Mucosa of gallbladder (tissue), 1 donor: ENCODE measurements at places on chromosomes 7 and 10. TPM values are rescaled to one million over a fixed set of nuclear protein-coding genes. Genes with fewer than 3 reads are reported as not detected.
A peak's percentile ranks its signal among the peaks of the same experiment; 100 is the strongest.

DNA sequence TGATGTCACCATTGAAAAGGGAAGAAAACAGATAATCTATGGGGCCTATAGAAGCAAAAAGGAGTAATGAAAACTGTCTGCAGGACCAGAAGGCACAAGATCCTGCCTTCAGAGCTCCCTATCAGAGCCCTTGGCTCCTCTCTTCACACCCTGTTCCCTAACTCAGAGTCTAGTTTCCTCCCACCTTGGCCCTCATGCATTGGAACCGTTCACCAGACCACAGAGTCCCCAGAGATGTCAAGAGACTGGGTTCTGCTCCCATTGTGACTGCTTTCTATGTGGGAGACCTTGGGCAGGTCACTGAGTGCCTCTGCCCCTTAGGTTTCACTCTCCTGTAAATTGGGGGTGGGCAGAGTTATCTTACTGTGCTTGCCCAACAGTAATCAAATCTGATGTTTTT, 80.1 kb upstream of the RPA3 start:
- no peak for DNase-seq

ELFN1 gene
- total RNA-seq: 1.4 TPM

DNA sequence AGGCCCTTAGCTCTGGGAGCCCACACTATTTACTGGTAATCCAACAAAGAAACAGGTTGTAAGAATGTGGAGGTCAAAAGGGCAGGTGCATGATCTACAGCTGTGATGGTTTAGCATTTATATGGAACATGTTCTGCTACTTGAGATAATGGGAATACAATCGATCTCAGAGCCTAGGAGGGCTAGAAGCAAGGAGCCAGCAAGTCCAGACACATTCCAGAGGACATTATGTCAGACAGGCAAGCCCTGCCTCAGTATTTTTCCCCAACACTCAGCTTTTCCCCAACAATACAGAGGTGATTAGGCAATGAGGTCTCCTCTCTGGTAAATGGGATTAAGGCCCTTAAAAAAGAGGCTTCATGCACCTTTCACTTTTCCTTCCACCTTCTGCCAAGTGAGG, 21.4 kb upstream of the GNAT3 start:
- peak; percentile 63 for DNase-seq

- DNase-seq: no peak
Observed at GRCh38 chr10:129760003-129760315, 204.1 kb downstream of the EBF3 start.

GRM8 gene
- total RNA-seq: 8.0 TPM

SIRT1 gene
- total RNA-seq: 19.5 TPM

DRGX gene
- not detected for total RNA-seq

DNA sequence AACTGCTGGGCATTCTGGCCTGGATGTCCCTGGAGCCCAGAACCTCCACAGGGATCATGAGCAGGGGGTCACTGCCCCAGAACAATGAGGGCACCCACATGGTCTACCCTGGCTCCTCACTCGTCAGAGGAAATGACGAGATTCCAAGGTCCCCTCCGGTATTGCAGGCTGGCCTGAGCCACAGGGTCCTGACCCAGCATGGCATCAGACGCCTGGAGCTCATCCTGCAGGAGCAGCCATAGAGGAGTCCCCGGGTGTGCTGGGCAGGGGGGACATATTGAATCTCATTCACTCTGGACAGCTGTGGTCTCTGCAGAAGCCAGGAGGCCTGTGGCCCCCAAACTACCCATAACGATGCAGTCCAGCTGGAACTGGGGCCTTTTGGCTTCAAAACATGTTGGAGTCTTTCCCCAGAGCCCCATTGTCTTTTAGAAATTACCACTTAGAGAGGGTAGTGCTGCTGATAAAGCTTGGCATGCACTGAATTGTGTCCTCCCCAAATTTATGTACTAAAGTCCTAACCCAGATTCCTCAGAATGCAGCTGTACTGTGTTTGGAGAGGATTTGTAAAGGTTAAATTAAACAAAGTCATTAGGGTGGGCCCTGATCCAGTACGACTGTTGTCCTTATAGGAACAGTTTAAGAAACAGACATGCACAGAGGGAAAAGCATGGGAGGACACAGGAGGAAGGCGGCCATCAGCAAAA, 27.7 kb downstream of the ANXA8 start:
- DNase-seq: no peak

GRCh38 chr10:124305131-124305530, 113.6 kb downstream of the OAT start:
- DNase-seq: no peak

GRCh38 chr10:10367264-10367663, 650.4 kb upstream of the CELF2 start:
- no peak for DNase-seq

FEZF1 gene
- 0.09 TPM for total RNA-seq

DNA sequence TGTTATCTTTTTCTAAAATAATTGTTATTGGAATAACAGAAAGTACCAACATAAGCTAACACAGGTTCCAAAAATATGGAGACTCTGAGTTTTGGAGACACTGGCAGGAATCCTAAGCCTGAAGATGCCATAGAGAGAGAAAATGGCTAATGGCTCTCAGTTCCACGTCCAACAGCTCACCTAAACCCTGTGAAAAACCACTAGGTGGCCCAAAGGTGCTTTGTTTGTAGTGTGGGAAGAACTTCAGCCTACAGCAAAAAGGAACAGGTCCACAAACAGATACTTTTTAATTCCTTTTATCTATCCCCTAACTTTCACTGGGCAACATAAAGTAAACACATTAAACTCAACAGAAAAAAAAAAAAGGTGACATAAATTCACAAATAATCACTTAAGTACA, 272.3 kb downstream of the SEMA3D start:
- DNase-seq: no peak

DNA sequence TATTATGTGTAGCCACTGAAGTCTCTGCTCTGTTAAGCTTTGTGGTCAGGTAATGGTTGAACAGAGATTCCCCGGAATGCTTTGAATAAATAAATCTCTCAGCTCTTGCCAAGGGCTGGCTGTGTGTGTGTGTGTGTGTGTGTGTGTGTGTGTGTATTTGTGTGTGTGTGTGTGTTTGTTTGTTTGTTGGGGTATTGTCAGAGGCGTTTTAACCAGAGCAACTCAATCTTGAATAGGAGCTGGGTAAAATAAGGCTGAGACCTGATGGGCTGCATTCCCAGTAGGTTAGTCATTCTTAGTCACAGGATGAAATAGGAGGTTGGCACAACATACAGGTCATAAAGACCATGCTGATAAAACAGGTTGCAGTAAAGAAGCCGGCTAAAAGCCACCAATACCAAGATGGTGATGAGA, 256.2 kb upstream of the CACNA2D1 start:
- DNase-seq: peak; percentile 74

DNA sequence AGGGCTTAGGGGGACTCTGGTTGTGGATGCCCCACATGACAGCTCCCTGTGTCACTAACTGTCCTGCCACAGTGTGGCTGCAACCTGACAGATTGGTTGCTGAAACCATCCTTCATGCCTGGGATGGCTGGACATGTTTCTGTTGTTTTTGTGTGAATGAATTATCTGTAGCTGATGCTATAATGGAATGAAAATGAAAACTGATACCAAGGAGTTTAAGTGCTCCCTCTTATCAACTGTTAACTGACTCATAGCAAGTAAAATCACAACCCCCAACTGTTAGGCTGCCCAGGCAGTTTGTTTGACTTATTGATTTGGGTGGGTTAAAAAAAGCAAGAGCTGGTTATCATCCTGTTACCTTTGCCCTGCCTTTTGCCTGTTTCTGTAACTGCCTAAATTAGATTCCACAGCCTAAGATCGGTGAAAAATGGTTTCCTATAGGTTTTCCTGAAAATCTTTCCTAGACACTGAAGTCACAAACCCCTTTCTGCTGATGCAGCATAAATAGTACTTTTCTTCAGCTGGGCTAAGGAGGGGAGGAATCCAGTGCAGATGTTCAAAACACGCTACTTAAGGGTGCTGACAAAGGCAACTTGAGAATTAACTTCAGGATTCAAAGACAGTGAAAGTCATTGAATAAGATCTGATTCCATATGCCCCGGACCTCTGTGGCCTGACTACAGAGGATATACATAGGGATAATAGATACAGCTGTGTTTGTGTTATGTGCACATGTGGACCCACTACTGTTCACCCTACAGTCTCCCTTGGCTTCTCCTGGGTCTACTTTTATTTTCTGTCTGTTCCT, 5.7 kb downstream of the FRAT2 start:
- DNase-seq: peak; percentile 52

TPK1 gene
- 4.7 TPM for total RNA-seq

DNA sequence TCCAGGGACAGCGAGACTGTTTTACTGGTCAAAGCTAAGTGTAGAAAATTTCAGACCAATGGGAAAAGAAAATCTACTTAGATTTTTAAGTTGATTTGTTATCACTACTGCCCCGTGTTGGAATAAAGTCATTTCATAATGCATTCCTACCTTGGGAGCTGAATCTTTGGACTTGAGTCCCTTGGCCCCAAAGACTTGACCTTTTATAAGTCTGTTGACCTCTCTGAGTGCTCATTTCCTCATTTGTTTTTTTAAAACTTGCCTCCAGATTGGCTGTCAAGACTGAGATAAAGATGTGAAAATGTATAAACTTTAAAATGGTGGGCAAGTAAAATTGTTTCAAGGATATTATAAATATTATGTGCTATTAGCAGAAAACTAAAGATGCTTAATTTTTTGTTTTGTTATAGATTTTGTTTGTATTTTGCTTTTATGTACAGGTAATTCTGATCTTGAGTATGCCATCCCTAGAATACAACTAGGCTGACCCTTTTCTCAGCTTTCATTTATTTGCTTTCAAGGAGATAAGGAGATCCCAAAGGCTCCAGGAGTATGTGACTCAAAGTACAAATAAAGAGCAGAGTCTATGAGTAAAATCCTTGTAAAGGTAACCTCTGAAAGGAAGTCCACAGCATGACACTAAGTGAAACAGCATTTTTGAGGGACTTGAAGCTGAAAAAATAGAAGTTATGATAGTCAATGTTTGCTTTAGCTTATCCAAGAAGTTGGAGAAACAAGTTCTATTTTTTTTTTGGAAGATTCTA, 54.6 kb downstream of the TMEM26 start:
- no peak for DNase-seq

GARIN1A gene
- total RNA-seq: 2.6 TPM

DNA sequence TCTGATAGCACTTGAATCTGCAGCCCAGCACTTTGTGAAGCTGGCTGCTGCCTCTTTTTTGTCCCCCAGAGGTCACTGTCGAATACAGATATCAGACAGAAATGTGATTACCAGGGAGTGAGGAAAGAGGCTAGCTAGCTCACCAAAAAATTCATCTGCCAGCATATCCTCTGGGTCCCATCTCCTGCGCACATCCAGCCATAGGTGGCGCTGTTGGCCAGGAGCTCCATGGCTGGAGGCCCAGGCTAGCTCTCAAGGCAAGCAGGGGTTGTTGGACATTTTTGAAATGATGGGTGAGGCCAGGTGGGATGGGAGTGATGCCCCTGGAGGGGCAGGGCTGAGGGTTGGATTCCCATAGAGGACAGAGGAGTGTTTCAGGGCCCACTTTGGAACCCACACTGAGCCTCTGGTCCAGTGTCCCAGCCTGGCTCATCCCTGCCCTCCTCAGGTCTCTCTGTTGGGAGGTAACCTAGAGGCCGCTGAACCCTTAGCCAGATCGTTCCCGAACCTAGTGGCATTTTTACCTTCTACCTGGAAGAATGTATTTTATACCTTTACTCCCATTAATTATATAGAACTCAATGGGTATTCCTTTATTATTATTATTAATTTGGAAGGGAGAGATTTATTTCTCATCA, 14.8 kb downstream of the DPCD start:
- DNase-seq: peak; percentile 47

DNA sequence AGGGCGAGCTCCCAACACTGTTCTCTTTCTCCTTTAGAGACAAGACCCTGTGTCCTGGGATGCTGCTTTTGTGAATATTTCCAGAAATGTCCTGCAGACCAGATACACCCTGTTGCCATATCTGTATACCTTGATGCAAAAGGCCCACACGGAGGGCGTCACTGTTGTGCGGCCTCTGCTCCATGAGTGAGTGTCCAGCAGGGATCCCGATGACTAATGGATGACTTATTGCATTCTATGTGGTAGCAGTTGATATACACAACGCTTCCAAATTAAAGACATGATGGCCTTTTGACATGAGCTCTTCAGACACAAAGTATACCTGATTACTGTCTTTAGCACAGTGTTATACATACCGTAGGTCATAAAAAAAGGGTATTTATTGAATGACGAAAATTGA, 45.0 kb upstream of the MGAM2 start:
- DNase-seq: no peak

DNA sequence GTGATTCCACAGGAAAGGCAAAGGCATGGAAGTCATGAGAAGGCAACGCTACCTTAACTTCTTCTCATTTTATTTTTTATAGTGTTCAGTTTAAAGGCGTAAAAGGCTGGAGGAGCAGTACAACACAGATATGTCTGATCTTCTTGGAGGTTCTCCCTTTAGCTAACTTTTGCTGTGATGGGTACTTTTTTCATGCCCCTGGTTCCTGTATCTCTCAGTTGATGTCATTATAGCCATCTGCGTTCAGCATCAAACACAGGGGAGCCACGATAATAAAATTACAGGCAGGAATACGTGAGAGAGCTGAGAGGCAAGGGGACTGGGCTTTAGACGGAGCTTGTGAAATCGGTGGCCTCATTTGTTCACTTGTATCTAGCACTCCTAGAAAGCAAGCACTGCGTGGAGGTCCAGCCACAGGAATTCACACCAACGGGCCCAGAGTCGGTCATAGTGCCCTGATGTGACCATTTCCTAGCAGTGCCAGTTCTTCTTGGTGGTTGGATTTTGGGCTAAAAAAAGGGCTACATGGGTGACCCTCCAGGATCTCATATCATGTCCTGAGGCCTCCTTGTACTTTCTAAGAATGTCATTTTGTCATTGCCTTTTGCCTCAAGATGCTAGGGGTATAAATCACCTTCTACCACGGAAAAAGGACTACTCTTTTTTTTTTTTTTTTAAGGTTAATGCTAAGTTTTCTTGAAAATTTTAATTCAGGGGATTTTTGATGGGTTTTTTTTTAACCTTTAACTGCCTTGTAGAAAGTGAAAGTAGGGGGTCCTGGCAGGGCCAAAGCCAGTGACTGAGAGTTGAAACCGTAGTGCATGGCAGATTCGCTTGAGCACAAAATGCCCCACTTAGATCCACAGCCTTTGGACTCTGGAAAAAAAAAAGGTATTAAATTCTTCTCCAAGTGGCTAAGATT, 191.5 kb downstream of the CELF2 start:
- DNase-seq: no peak

GRCh38 chr10:74642901-74643595, 183.4 kb upstream of the KAT6B start:
- DNase-seq: no peak

- no peak for DNase-seq
Observed at GRCh38 chr10:6347391-6347951, 144.7 kb downstream of the PFKFB3 start.

DNA sequence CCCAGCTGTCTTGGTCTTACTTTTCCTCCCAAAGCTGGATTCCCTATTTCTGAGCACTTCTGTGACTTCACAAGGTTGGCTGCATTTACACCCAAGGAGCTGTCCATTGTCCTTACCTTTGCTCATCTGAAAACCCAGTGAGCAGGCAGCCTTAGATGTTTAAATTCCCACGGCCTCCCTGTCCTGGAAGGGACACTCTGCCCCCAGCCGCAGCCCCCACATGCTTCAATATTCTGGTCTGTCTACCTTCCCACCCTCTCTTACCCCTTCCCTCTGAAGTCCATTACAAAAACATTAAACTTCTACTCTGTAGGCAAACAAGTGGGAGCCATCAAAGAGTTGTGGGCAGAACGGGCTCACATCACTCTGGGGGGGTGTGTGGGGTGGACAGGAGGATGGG, 73.8 kb upstream of the EFCAB10 start:
- no peak for DNase-seq
